ENCODE measurements at places on chromosomes 6 and 20.

- no peak for DNase-seq
Measured at GRCh38 chr6:67345946-67346345, 1289.1 kb upstream of the ADGRB3 start.

- DNase-seq, result no peak
Measured at GRCh38 chr6:135146162-135146934, 34.8 kb upstream of the MYB start.

DNA sequence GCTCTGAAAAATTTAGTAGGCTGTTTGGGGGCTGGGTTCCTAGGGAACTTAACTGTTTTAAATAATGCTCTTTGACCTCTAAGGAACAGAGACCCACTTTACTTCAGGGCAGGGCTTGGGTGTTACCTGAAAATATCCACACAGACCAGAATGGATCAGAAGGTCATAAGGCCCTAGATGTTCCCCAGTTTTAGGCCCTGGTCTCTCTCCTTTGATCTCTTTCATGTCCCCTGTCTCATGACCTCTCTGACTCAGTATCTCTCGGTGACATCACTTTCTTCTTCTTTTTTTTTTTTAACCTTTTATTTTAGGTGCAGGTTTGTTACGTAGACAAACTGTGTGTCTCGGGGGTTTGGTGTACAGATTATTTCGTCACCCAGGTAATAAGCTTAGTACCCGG lies 272.1 kb upstream of the SGK1 start:
- no peak for DNase-seq

DNA sequence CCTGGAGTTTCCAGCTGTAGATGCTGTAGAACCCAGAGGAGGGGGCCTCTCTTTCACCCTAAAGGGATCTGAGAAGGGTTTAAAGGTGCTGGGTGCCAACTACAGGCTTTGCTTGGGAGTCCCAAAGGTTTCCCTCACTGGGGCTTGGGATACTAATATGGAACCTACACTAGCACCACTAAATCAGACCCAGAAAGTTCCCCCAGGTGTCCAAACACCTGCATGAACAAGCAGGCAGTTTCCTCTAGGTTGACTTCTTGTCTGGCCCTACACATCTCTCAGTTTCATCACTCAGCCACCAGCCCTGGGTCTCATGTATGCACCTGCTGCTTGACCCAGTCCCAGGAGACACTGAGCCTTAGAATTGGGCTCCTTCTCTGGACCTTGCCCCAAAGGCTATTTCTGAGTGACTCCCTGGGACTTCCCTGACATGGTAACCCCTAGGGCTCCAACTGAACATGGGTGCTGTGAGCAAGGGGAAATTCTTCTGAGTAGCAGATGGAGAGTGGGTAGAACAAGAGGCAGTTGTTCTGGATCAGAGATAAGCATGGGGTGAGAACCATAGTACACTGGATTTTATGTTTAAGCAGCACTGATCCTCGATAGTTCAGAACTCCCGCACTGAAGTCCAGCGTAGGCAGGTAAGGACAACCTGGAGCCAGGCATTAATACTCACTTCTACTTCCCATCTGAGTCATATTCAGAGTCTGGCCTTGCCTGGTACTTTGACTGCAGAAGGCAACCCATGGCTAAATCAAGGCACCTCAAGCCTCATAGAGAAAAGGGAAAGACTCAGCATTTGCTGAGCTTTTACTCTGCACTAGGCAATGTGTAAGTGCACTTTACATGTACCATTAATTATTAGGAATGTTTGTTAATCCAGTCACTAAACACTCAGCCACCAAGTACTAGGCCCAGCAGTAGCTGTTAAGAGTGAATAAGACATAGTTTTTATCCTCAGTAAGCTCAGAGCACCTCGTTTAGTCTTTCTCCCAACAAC lies 16.8 kb downstream of the BCL2L1 start:
- DNase-seq, result no peak

DNA sequence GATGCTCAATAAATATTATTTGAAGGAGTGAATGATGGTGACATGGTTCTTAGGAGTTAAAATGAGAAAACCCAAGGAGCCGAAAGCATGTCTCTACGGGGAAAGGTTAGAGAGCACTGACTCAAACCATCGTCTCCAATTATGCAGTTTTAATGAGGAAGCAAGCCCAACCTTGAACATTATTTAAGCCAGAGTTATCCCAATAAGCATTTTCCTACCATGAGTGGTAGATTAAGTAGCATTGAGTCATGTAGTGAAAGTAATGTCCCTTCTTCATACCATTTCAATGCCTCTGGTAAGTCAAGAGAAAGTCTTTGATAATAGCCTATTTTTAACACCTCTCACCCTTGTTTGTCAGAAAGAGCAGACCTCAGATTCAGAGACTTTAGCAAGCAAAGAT lies 13.5 kb downstream of the TSHZ2 start:
- DNase-seq, result no peak

DNA sequence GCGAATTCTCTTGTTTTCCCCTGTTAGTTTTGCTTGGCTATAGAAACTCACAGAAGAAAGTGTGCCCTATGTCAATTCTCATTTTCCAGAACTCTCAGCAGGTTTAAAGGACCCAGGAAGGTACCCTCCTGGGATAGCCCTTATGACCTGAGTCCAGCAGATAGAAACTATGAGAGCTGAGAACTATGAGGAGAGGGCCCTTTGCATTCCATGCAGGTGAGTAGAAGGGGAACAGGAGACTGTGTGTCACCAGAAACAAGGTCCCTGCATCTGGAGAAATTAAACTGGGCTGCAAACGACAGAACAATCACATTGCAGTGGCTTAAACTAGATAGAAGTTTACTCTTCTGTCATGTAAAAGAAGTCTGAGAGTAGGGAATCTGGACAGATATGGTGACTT lies 35.7 kb upstream of the SCUBE3 start:
- no peak for DNase-seq

- no peak for DNase-seq
Measured at GRCh38 chr20:24291014-24291413, 178.4 kb upstream of the SYNDIG1 start.

GRCh38 chr6:25006075-25006474 lies 70.3 kb upstream of the RIPOR2 start:
- DNase-seq, result no peak
